ENCODE measurements at places on chromosomes 3 and 15.

DNA sequence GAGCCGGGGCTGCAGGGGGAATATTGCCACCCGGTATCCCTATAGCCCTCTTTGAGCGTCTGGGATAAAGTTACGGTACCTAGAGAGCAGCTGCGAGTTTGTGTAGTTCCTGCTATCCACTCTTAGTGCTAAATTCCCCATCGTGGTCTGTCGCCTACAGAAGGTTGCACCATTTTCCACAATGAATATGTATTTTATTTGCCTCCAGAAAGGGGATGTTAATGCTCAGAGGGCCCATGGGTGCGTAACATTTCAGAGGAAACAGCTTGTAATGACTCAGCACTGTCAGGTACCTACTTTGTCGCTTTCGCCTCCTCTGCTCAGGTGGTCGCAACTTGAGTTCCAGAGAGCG lies 1.1 kb downstream of the SLCO3A1 start:
- H3K27me3 ChIP-seq = peaks cover 78% of the 10 kb centered on the region
- no peak overlapping the region for H3K27ac ChIP-seq
- peak overlapping the region; percentile 59 for H3K4me3 ChIP-seq
- no peaks in the 10 kb centered on the region for H3K36me3 ChIP-seq

DNA sequence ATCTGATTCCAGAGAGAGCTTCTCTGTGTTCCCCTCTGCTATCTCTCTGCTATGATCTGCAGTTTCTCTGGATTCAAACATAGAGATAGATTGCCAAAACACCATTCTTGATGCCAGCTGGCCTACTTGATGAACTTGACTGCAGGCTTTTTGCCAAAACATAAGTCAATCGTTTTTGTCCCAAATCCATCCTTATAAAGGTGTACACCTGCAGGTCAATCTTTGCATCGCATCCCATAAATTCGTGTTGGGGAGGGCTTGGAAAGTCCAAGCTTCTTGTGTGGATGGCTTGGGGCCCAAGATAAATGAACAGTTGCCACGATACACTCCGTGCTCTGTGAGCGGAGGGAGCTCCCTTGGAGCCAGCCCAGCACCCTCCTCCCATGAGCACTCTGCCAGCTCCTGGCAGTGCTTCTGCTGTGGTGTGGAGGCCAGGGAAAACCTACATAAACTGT lies 2.7 kb downstream of the CERS3 start:
- H3K4me1 ChIP-seq = no peaks in the 10 kb centered on the region
- H3K27ac ChIP-seq = no peak overlapping the region
- no peak for DNase-seq
- no peak overlapping the region for H3K4me3 ChIP-seq
- no peaks in the 10 kb centered on the region for H3K36me3 ChIP-seq
- H3K27me3 ChIP-seq = peaks cover 4% of the 10 kb centered on the region

GRCh38 chr15:98853161-98853560 lies 154.4 kb downstream of the PGPEP1L start:
- H3K27me3 ChIP-seq = no peaks in the 10 kb centered on the region
- H3K4me3 ChIP-seq = peak overlapping the region; percentile 82
- no peaks in the 10 kb centered on the region for H3K36me3 ChIP-seq
- peak; percentile 87 for DNase-seq
- H3K27ac ChIP-seq = peak overlapping the region; percentile 88

DNA sequence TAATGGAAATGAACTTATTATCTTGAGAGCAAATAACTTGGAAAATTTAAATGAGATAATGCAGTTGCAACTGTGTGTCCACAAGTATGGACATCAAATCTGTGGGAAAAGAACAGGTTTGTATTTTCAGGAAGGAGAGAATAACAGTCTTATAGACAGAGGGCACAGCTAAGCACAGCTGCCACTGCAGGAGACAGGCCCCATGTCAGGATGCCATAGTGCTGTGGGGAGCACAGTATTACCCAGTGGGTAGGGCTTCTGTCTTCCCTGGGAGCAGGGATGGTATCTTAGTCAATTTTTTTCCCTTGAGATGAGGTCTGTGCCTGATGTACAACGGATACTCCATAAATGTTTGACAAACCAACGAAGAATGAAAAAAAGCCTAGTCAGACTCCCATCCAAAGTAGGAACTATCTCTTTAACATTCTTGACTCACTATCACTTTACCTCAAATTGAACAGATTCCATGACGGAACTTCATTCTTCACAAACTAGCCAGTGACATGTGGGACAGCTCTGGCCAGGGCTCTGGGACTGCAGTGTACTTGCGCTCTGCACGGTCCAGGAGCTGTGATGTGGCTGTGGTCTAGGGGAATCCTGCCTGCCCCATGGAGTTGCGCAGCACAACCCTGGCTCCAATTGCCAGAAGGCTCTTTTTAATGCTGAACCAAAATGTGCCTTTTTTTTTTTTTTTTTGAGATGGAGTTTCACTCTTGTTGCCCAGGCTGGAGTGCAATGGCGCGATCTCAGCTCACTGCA lies 48.3 kb downstream of the PARP14 start:
- no peak for DNase-seq
- no peaks in the 10 kb centered on the region for H3K27me3 ChIP-seq
- peaks cover 59% of the 10 kb centered on the region for H3K36me3 ChIP-seq

DNA sequence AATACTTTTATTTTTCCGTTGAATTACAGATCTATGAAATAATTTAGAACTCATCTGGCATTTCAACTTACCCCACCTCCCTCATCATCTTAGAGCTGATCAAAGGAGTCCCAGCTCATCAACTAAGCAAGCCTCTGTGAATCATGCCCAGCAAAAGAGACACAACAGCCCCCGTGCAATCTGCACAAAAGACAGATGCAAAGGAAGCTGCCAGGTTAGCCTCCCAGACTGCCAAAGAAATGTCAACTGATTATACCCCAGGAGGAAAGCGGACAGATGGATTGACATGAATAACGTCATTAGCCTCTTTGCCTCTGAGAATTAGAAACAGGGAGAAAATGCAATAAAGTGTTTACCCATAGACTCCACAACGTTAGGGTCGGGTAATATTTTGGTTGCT lies 75.0 kb downstream of the GABRB3 start:
- no peak overlapping the region for H3K4me3 ChIP-seq
- no peaks in the 10 kb centered on the region for H3K27me3 ChIP-seq

- peaks cover 2% of the 10 kb centered on the region for H3K27me3 ChIP-seq
- H3K4me1 ChIP-seq = no peaks in the 10 kb centered on the region
- peaks cover 2% of the 10 kb centered on the region for H3K36me3 ChIP-seq
- H3K27ac ChIP-seq = no peak overlapping the region
- DNase-seq = no peak
- no peak overlapping the region for H3K4me3 ChIP-seq
These were observed 65.4 kb downstream of the RASGRF1 start for GRCh38 chr15:79025201-79025600.
